Esophagus mucosa (tissue), 1 donor: ENCODE measurements at places on chromosomes 7 and 10.

DNA sequence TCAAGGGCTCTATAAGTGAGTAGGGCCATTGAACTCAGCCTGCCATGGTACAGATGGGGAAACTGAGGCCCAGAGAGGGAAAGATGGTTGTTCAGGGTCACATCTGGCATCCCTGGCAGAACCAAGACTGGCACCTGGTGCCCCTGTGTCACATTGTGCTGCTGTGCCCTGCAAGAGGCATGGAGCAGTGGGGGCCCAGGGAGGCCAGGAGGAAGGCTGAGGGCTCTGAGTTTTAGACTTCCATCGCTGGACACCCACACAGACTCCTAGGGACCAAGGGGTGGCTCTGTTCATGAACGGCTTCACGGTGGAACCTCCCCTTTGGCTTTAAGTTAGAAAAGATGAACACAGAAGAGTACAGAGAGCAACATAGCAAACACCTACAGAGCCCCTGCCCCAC, 66.7 kb upstream of the AQP1 start:
- no peak for ATAC-seq

DNA sequence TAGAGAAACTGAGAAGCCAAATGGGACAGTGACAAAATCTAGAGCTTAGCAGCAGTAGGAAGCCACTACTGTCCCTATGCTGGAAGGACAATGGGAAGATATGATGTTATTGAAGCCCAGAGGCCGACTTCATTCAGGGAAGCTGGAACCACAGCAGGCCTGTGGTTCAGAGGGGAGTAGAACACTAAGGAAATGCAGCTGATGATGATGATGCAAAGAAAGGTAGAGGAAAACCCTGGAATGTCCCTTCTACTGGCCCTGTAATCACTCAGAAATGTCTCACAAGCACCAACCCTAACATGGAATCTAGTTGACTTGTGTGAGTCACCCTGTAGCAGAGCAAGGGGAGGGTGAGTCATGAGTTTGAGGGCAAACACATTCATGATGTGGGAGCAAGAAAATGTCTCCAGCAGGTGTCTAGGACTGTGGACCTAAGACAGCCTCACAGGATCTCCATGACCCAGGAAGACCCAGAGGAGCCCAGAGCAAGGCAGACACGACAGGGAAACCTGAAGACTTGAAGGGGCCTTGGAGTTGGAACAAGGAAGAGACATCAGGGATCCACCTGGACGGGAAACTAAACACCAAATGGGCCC, 37.0 kb upstream of the LRRC17 start:
- peak; percentile 100 for ATAC-seq

DNA sequence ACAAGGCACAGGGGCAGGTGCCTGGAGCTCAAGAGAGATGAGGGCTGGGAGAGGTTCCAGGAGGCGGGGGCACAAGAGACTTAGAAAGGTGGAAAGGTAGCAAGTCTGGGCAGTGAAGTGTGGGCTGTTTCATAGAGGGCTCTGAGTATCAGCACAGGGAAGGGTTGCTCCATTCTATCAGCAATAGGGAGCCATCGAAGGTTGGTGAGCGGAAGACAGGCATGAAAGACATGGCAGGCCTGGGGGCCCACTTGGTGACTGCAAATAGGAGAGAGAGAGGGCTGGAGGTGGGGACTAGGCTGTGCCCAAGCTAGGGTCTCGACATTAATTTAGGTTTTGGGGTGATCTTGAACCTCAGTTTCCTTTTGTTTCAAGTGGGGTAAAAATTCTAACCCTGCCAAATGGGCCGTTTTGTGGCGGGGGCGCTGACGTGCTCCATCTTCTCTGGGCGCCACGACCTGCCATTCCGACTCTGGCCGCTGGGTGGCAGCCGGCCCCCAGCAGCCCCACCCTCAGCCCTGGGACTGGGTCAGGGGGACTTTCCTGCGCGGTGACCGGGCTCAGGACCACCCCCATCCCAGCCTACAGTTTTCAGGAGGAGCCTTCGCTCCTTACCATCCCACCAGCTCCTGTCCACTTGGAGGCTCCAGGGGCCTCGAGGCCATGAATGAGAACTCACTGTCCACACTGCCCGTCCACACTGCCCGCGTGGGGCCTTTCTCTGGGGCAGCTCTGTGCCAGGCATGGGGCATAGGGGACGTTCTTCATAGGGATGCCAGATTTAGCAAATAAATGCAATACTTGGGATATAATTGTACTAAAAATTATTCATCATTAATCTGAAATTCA, 37.2 kb upstream of the PCBD1 start:
- no peak for ATAC-seq

DNA sequence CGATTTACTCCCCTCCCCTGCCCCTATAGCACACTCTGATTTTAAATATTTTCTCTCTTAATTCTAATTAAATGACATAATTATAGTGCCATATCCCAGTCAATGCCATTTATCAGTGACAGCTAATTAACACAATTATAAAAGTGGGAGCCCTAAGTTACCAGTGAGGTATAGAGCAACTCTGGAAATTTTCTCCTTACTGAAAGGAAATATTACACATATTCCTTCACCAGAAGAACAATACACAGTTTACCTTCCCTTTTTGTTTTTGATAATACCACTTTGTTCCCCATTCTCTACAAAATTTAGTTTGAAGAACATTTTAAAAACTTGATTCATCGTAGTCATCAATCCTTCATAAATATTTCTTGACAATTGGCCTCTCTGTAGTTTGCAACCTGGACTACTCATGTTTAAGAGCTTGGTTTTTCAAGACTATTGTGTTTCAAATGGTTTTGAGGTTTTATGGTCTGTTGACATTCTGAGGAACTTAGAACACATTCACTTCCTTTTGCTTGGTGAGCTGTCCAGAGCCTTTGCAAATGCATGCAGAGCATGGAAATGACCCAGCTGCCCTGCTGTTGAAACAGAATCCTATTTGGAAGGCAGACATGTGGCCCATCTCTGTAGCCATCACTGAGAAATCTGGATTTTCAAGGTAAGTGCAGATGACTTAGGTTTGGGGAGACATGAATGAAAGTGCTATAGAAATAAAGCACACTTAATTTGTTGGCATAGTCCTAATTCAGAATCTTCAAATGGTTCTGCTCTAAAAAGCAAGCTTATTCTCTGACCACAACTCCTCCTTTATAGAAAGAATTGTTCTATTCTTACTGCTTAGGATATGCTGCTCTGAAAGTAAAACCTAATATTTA, at the start of gene GPR141:
Gene GPR141 (plus strand): TSS at position 521 of the 875 bp plus-strand sequence. CDS start 56,628 bp downstream, outside the sequence.
- peak; percentile 25 for ATAC-seq

GRCh38 chr10:130935128-130935439, 376.4 kb downstream of the TCERG1L start:
- no peak for ATAC-seq

- no peak for ATAC-seq
These were observed 80.7 kb downstream of the FZD1 start for GRCh38 chr7:91344911-91345310.
